ENCODE measurements at places on chromosomes 5 and 9.

GRCh38 chr5:151068433-151069197, 12.2 kb downstream of the TNIP1 start:
- no peak for DNase-seq

DNA sequence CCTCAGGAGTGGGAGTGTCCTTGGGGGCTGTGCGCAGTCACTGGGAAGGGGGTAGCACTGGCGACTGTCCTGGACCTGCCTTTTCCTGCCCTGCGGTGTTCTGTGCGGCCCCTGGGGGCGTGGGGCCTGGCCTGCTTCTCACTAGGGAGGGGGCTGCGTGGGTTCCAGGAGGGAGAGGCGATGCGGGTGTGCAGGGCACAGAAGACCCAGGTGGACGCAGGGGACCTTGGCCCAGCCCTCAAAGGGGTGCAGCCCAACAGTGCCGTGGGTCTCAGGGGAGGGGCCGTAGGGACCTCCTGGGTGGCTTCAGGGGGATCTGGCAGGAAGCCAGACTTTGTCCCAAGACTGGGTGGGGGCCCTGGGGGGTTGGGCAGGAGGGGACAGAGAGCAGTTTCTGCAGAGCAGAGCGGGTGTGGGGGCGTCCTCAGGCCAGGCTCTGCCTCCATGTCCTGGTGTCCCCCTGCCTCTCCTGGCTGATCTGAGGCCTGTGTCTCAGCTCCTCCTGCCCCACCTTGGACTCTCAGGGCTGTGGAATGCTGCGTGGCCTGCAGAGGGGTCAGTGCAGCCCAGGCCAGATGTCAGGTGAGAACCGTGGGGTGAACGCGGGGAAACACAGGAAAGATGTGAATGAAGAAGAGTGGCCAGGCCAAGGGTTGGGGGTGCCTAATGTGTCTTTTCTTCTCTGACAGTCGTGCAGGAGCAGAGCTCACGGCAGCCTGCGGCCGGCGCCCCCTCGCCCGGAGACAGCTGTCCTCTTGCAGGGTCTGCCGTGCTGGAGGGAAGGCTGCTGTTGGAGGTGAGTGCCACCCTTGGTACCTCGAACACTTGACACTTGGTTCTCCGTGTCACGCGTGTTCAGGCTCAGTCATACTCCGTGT, 54.6 kb downstream of the AHRR start:
- no peak for DNase-seq

DNA sequence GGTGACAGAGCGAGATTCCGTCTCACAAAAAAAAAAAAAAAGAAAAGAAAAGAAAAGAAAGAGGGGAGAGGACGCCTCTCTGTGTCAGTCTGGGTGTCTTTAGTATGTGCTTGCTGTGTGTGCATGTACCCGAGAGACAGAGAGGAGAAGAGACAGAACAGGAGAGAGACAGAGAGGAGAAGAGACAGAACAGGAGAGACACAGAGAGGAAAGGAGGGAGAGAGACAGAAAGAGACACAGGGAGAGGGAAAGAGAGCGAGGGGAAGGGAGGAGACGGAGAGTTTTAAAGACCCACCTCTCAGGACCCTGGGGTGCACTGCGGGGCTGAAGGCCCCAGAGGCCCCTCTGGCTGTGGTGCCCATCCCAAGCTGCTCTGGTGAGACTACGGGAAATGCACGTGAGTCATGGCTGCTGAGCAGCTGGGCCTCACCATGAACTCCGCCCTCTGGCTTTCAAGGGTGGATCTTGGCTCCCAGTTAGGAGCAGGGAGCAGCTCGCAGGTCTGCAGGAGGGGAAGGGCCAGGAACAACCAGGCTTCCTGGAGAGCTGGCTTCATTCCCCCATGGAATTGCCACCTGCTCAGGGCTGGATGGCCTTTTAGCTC, 7.9 kb downstream of the SLC6A3 start:
- DNase-seq, result no peak

DNA sequence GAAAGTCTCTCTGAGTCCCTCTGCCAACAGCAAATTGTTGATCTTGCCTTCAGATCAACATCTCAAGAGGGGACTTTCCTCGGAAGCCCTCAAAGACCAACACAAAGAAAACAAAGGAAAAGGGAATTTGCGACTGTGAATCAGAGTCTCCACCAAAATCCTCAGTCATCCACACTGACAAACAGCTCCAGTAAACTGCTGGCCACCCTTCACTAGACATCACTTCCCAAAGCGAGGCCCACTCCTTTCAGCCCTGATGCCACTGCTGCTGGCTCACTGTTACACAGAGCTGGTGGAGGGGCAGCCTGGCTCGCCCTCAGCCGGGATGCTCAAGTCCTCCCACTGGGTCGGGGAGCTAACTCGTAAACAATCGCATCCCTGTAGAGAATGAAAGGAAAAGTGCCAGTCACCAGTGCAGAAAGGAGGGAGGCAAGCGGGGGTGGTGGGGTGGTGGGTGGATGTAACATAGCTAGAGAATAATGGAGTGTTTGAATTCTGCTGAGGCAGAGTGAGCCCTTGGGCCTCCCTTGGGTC, 1.3 kb downstream of the FGF1 start:
- peak; percentile 72 for DNase-seq

- no peak for DNase-seq
Observed at GRCh38 chr9:2722715-2723114, 5.4 kb downstream of the KCNV2 start.

GRCh38 chr5:124162767-124163532, 583.5 kb downstream of the ZNF608 start:
- DNase-seq, result peak; percentile 76

DNA sequence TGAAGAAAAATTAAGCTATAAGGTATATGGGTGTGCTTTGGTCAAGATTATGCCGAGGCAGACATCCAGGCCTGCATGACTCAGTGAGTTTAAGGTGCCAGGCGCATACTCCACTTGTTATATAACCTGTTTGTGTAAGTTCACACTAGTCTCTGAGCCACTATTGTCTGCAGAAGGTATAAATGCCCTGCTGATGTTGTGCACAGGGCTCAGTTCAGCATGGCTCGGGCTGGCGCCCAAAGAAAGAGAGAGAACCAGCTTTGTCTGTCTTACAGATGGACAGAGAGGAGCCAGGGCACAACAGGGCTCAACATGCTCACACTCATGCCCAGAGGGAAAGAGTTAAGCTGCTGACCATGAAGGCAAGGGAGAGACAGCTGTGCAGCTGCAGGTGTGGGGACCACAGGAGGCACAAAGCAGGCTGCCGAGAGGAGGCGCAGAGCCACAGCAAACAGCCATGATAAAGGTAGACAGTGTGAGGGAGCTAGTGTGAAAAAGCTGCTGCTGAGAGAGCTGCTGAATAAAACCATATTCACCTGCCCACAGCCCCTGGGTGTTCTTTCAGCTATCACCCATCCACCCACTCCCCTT, 1587.6 kb upstream of the C9orf72 start:
- DNase-seq, result no peak

DNA sequence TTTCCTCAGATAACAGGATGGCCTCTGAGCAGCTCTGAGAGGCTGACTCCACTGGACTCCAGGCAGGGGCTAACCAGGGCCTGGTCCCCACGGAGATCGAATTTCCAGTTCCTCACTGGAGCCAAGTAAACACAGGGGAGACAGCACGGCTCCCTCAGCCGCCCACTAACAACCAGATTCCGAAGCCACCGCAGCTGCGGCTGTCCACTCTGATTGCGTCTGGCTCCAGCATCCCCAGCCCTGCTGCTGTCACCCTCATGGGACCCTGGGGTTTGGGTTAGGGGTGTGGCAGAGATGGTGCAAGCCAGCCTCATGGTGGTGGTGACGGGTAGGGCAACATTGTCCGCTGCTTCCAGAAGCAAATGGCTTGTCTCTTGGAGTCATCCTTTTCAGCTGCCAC, 172.6 kb downstream of the RGS3 start:
- DNase-seq, result no peak

DNA sequence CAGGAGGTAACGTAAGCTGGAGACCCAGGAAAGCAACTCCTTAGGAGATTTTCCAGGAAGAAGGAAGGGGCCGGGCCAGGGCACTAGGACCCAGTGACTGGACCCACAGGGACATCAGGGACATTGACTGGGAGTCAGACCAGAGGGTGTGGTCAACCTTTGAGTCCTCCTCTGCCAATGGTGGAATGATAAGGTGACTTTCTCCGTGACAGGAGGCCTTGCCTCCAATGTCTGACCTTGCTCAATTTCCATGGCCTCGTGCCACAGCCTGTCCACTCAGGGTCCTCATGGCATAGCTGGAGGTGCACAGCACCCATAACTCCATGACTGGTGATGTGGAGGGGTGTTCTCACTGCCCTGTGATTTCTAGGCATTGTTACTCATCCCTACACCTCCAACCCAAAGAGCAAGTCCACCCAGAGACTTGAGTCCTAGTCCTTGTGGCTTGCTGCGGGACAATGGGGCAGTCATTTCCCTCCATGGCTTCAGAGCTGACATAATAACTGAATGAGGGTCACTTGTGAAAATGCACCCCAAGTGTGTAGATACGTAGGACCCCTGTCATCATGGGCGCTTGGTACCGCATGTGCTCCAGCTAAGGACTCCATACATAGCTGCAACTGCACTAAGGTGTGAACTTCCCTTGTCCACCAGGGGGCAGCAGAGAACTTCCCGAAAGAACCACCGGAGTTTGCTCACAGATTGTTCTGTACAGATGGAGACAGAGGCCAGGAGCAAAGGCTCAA, 4.1 kb upstream of the AMBP start:
- peak; percentile 27 for DNase-seq

- DNase-seq, result no peak
Observed at GRCh38 chr5:18882154-18882553, 1105.8 kb downstream of the CDH18 start.

- no peak for DNase-seq
Observed at GRCh38 chr5:171924493-171925122, 81.8 kb downstream of the FBXW11 start.

GRCh38 chr5:159697530-159697929, 218.8 kb upstream of the ADRA1B start:
- DNase-seq, result no peak

GRCh38 chr5:67301285-67301903, 104.8 kb upstream of the CD180 start:
- DNase-seq, result peak; percentile 15

DNA sequence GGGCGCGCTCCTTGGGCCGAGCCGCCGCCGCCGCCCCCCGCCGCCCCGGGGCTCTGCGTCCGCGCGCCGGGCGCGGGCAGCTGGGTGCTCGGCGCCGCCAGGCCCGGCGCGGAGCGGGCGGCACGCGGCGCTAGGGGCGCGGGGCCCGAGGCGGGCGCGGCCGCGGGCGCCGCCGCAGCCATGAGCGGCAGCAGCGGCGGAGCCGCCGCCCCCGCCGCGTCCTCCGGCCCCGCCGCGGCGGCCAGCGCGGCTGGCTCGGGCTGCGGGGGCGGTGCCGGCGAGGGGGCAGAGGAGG, 351 bp downstream of the TRIO start:
- no peak for DNase-seq

DNA sequence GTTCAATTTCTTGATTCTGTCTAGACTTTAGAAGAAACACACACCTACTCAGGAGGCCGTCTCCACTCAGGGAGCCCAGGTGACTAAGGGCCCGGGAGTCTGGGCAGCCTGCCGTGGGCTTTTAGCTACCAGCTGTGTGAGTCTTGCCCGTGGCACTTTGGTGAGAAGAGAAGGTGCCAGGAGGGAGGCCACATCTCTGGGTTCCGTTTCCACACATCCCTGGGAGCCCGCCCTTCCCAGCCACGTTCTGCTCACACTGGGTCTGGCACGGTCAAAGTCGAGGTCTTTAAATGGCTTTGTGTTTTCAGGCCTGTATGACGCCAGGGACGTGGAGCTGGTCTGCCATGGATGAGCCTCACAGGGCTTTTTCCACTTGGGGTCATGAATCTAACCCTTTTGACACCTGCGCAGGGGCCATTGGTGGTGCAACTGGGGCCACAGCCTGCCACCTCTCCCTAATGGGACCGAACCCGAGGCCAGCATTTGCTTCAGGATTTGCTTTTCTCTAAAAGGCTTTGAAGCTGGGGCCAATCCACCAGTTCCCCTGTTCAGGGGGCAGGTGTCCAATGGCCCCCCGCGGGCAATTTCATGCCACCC, 17.2 kb upstream of the FCN2 start:
- DNase-seq, result no peak

GRCh38 chr5:141359790-141360426, at the start of gene PCDHGB2:
Gene PCDHGB2 (plus strand): TSS chr5:141359994. CDS start chr5:141360136, 142 bp downstream.
- no peak for DNase-seq

GRCh38 chr5:175709276-175709781, 51.5 kb downstream of the HRH2 start:
- DNase-seq, result no peak

- no peak for DNase-seq
Observed at GRCh38 chr5:59521476-59521875, 372.1 kb downstream of the PDE4D start.

DNA sequence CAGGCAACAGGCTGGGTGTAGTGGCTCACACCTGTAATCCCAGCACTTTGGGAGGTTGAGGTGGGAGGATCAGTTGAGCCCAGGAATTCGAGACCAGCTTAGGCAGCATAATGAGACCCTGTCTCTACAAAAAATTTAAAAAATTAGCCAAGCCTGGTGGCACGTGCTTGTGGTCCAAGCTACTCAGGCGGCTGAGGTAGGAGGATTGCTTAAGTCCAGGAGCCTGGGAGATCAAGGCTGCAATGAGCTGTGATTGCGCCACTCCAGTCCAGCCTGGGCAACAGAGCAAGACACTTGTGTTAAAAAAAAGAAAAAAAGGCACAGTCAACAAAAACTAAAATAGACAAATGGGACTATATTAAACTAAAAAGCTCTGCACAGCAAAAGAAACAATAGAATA, 29.3 kb downstream of the ATP6V0E1 start:
- DNase-seq, result no peak

DNA sequence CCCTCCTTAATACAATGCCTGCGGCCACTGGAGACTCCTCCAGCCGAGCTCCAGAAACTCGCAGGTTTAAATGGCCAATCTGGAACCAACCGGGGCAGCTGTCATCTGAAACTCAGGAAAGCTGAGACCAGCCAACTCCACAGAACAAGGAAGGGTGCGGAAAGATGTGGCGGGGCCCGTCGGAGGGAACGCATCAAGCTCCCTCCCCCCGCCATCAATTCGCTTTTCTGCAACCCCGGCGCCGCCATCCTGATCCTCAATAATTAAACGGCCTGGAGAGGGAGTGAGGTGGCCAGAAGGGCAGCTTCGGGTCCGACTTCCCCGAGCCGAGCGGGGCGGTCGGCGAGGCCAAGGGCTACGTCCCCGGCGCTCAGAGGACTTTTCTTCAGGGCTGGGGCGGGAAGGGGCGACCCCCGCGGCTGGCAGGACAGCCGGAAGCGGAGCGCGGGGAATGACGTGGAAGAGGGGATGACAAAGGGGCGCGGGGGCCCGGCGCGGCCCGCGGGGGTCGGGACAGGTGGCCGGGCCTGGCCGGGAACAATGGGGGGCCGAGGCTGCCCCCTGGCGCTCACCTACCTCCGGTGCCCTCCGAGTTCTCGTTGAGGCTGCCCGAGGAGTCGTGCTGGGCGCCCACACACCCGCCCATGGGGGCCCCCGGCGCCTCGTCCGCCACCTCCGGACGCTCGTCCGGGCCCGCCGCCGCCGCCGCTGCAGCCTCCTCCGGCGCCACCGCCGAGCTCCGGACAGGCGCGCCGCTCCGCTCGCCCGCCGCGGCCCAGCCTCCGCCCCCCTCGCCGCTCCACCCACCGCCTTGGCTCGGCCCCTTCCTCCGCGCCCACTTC, at the start of gene UBTD2:
TSS of gene UBTD2 (minus strand) at position 745 of the 842 bp plus-strand sequence. CDS start at position 646, 99 bp downstream.
- DNase-seq, result peak; percentile 55

- no peak for DNase-seq
Observed at GRCh38 chr5:36879274-36880033, 2.9 kb downstream of the NIPBL start.
